Activated CD4-positive, alpha-beta T cell treated with anti-CD3 and anti-CD28 coated beads, Interleukin-2, amount 10 ng/mL, durations not matched to agents 7 days and 5 days (primary cell): ENCODE measurements at places on chromosomes 13 and 19. TPM values are rescaled to one million over a fixed set of nuclear protein-coding genes. Genes with fewer than 3 reads are reported as not detected.

ATXN8OS gene
- not detected for total RNA-seq

TBXA2R gene
- total RNA-seq: 0.92 TPM

RASL11A gene
- 0.69 TPM for total RNA-seq

ZMYM5 gene
- 14.5 TPM for total RNA-seq

C19orf47 gene
- 21.8 TPM for total RNA-seq

FREM2 gene
- not detected for total RNA-seq

GARIN5B gene
- not detected for total RNA-seq

RDH8 gene
- not detected for total RNA-seq

SLC25A41 gene
- 0.42 TPM for total RNA-seq

TJP3 gene
- 2.7 TPM for total RNA-seq

- no peaks in the 10 kb centered on the region for H3K27me3 ChIP-seq
- H3K4me3 ChIP-seq: no peak overlapping the region
- H3K36me3 ChIP-seq: peaks cover 81% of the 10 kb centered on the region
These were observed 16.0 kb downstream of the FXYD5 start for GRCh38 chr19:35170359-35171061.

DNA sequence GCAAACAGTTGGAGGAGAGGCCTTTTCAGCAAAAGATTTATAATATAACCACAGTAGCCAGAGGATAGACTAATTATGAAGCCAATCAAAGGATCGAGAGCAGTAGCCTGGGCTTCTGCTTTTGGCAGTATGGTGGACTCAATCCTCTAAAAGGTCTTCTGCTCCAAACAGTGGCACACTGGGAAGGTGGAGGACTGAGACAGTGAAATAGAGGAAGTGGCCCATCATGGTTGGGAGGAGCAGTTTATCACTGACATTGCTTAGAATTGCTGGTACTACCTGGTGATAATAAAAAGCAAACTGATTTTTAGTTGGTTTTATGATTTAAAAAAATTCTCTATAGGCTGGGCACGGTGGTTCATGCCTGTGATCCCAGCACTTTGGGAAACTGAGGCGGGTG is 20.9 kb upstream of the PLAUR start:
- H3K27ac ChIP-seq: no peak overlapping the region
- H3K4me3 ChIP-seq: no peak overlapping the region
- no peaks in the 10 kb centered on the region for H3K4me1 ChIP-seq

GRCh38 chr13:98280176-98280510 is 103.1 kb upstream of the RNF113B start:
- no peaks in the 10 kb centered on the region for H3K36me3 ChIP-seq
- peaks cover 6% of the 10 kb centered on the region for H3K4me1 ChIP-seq
- no peak for DNase-seq
- no peak overlapping the region for H3K27ac ChIP-seq
- peaks cover 9% of the 10 kb centered on the region for H3K27me3 ChIP-seq

GRCh38 chr13:29459813-29460355 is 135.6 kb downstream of the SLC7A1 start:
- H3K4me1 ChIP-seq: no peaks in the 10 kb centered on the region
- no peak for DNase-seq
- H3K27ac ChIP-seq: no peak overlapping the region

- H3K4me1 ChIP-seq: peaks cover 11% of the 10 kb centered on the region
- H3K27me3 ChIP-seq: no peaks in the 10 kb centered on the region
- no peak for DNase-seq
- peaks cover 8% of the 10 kb centered on the region for H3K36me3 ChIP-seq
- no peak overlapping the region for H3K27ac ChIP-seq
These were observed 81.9 kb downstream of the ZNF726 start for GRCh38 chr19:23996549-23996948.

DNA sequence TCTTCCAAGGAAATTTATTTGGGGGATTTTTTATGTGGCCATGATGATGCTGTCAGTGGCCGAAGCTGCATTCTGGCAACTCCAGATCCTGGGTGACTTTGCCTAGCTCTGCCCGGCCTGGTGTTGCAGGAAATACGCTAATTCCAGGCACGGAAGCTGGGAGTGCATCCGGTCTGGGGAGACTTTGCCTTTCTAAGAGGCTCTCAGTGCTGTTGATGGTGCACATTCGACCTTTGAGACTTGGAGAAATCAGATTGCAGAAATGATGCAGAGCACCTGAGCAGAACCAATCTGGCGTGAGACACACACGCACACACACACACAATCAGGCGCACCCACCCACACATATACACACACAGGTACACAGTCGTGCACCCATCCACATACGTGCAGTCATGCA is 5.9 kb upstream of the TMEM255B start:
- H3K4me3 ChIP-seq: no peak overlapping the region
- peaks cover 5% of the 10 kb centered on the region for H3K27me3 ChIP-seq
- H3K4me1 ChIP-seq: peaks cover 7% of the 10 kb centered on the region

- H3K36me3 ChIP-seq: no peaks in the 10 kb centered on the region
- H3K4me3 ChIP-seq: no peak overlapping the region
- no peaks in the 10 kb centered on the region for H3K27me3 ChIP-seq
- no peak for DNase-seq
- no peaks in the 10 kb centered on the region for H3K4me1 ChIP-seq
- H3K27ac ChIP-seq: no peak overlapping the region
These were observed 50.1 kb downstream of the KL start for GRCh38 chr13:33066329-33066728.

GRCh38 chr13:103078158-103078557 is 11.9 kb upstream of the SLC10A2 start:
- no peaks in the 10 kb centered on the region for H3K4me1 ChIP-seq
- DNase-seq: no peak
- H3K4me3 ChIP-seq: no peak overlapping the region
- no peak overlapping the region for H3K27ac ChIP-seq
- no peaks in the 10 kb centered on the region for H3K36me3 ChIP-seq

GRCh38 chr13:20616059-20616797 is 49.3 kb downstream of the IFT88 start:
- H3K4me1 ChIP-seq: no peaks in the 10 kb centered on the region
- no peak for DNase-seq
- H3K4me3 ChIP-seq: no peak overlapping the region
- no peaks in the 10 kb centered on the region for H3K36me3 ChIP-seq

- peaks cover 8% of the 10 kb centered on the region for H3K36me3 ChIP-seq
- peaks cover 3% of the 10 kb centered on the region for H3K27me3 ChIP-seq
- H3K4me1 ChIP-seq: peaks cover 52% of the 10 kb centered on the region
- DNase-seq: peak; percentile 27
- peak overlapping the region; percentile 32 for H3K4me3 ChIP-seq
These were observed 23.8 kb downstream of the TEX101 start for GRCh38 chr19:43438291-43439031.

DNA sequence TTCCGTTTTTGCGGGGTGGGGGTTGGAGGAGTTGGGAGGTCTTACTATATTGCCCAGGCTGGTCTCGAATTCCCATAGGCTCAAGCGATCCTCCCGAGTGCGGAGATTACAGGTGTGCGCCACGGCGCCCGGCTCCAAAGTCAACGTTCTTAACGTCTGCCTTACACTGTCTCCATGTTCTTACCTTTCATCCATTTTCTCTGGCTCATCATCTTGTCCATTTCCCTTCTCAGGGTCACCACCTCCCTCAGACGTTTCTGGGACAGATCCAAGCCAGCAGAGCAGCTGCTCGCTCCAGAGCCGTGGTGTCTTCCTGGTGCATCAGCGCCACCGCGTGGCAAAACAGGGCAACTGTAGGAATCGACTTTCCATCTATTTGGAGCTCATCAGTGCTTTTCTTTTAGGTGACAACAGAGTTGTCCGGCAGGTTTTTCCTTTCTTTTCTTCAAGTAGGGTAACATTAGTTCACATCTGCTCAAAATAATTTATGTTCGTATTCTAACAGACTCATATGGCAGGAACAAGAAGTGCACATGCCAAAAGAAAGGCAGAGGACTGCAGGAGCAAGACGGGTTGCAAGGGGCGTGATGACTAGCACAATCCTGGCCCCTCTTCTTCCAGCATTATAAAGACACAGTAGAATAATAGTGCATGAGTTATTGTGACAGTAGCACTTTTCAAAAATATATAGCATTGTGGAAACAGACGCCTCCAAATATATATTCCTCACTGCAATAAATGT is 103.1 kb upstream of the ABCC4 start:
- H3K27ac ChIP-seq: peak overlapping the region; percentile 65
- DNase-seq: peak; percentile 81
- peak overlapping the region; percentile 79 for H3K4me3 ChIP-seq

- peaks cover 39% of the 10 kb centered on the region for H3K4me1 ChIP-seq
- peak; percentile 72 for DNase-seq
- no peaks in the 10 kb centered on the region for H3K27me3 ChIP-seq
- no peak overlapping the region for H3K4me3 ChIP-seq
- H3K27ac ChIP-seq: peak overlapping the region; percentile 2
These were observed 21.9 kb upstream of the CPB2 start for GRCh38 chr13:46126552-46127357.

- peak overlapping the region; percentile 5 for H3K4me3 ChIP-seq
- H3K4me1 ChIP-seq: peaks cover 15% of the 10 kb centered on the region
- peaks cover 2% of the 10 kb centered on the region for H3K27me3 ChIP-seq
- H3K27ac ChIP-seq: peak overlapping the region; percentile 28
- DNase-seq: no peak
These were observed 81.8 kb downstream of the GGACT start for GRCh38 chr13:100506600-100507422.

DNA sequence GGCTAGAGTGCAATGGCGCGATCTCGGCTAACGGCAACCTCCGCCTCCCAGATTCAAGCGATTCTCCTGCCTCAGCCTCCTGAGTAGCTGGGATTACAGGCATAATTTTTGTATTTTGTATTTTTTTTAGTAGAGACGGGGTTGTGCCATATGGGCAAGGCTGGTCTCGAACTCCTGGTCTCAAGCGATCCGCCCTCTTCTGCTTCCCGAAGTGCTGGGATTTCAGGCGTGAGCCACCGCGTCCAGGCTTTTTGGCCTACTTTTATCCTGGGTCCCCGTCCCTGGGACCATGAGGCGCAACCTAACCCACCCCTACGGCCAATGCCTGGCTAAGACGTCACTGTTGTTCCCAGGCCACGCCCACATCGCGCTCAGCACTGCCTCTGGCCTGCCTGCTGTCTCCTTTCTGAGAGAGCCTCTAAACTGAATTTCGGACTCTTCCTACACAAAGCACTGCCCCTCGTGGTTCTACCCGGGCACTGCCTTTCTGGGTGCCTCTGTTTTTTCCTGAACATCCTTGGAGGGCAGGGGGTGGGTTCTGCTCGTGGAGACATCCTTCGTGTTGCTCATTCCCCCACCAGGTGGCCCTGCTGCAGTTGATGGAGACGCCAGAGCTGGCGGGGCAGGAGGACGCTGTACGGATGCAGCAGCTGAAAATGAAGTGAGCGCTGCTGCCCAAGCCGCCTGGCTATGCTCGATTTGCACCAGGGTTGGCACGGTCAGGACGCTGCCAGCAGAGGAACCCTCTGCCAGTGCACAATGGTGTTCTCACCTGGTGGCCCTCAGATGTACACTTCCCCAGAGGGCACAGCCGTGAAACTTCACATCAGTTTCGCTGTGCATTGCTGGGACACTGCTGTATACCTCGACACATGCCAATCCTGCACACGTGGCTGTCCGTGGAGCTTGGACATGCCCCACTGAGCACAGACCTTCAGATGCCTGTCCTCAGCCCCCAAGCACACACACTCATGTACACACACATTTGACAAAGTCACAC is 2.0 kb downstream of the REX1BD start:
- H3K36me3 ChIP-seq: peaks cover 16% of the 10 kb centered on the region
- peaks cover 44% of the 10 kb centered on the region for H3K4me1 ChIP-seq
- peaks cover 8% of the 10 kb centered on the region for H3K27me3 ChIP-seq
- DNase-seq: no peak
- H3K27ac ChIP-seq: no peak overlapping the region

- DNase-seq: no peak
- no peaks in the 10 kb centered on the region for H3K4me1 ChIP-seq
- no peaks in the 10 kb centered on the region for H3K27me3 ChIP-seq
- no peak overlapping the region for H3K4me3 ChIP-seq
These were observed 25.0 kb downstream of the MTMR6 start for GRCh38 chr13:25262261-25262660.

DNA sequence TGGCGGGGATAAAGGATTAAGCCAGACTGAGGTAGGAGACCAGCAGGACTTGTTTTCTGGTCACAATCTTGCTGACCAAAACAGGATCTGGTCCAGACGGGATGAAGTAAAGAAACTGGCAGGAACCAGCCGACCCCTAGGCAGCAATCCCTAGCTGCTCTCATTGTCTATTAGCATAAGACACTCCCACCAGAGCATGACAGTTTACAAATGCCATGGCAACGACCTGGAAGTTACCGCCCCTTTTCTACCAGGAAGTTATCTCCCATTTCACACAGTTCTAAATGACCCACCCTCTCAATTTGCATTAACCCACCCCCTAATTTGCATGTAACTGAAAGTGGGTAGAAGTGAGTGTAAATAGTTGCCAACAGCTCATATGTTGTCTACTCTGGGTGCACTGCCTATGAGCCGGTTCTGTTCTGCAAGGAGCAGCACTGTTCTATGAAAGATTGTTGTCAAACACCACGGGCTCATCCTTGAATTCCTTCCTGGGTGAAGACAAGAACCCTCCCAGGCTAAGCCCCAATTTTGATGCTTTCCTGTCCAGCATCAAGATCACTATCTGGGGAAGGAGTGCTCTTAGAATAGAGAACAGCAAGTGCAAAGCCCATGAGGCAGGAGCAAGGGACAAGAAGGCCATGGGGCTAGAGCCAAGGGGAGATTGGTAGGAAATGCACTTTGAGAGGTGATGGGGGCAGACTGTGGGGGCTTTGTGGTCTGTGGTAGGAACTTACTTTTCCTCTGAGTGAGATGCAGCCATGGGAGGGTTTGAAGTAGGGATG is 13.9 kb upstream of the FBXO27 start:
- H3K27ac ChIP-seq: no peak overlapping the region
- DNase-seq: no peak
- no peaks in the 10 kb centered on the region for H3K36me3 ChIP-seq
- H3K4me1 ChIP-seq: no peaks in the 10 kb centered on the region

- H3K27me3 ChIP-seq: no peaks in the 10 kb centered on the region
- DNase-seq: peak; percentile 76
- H3K4me1 ChIP-seq: peaks cover 6% of the 10 kb centered on the region
- no peak overlapping the region for H3K4me3 ChIP-seq
- no peak overlapping the region for H3K27ac ChIP-seq
- peaks cover 1% of the 10 kb centered on the region for H3K36me3 ChIP-seq
These were observed 10.5 kb downstream of the PVR start for GRCh38 chr19:44653977-44654774.

GRCh38 chr13:60019119-60019993 is 144.4 kb downstream of the DIAPH3 start:
- DNase-seq: no peak
- H3K27ac ChIP-seq: peak overlapping the region; percentile 67
- peaks cover 32% of the 10 kb centered on the region for H3K4me1 ChIP-seq
- H3K27me3 ChIP-seq: no peaks in the 10 kb centered on the region
- no peak overlapping the region for H3K4me3 ChIP-seq

DNA sequence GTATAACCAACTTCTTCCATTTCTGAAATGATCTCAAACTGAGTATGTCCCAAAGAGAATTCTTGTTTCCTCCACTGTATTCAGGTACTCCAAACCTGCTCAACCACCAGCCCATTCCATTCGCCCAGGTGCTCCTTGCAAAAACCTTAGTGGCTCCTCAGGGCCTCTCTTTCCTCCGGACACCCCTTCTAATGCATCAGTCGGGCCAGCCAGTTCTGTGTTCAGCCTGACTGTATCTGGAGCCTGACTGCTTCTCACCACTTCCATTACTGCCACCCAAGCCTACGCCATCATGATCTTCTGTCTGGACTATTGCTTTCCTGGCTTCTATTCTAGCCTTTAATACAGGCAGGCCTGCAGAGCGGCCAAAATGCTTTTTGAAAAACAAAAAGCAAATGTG is 1.5 kb downstream of the PHF11 start:
- H3K4me3 ChIP-seq: peak overlapping the region; percentile 82
- peaks cover 63% of the 10 kb centered on the region for H3K4me1 ChIP-seq
- H3K27me3 ChIP-seq: no peaks in the 10 kb centered on the region
- H3K27ac ChIP-seq: peak overlapping the region; percentile 95
- H3K36me3 ChIP-seq: peaks cover 50% of the 10 kb centered on the region
